Pancreas (tissue), 10 donors: ENCODE measurements at places on chromosomes 3 and 15. TPM values are rescaled to one million over a fixed set of nuclear protein-coding genes. Genes with fewer than 3 reads are reported as not detected.

Gene ARL6IP5
- 36.6 TPM for total RNA-seq

Gene IL17RB
- total RNA-seq, result 4.3 TPM

- no peak for DNase-seq
Observed at GRCh38 chr3:48275287-48276027, 34.6 kb downstream of the ZNF589 start.

DNA sequence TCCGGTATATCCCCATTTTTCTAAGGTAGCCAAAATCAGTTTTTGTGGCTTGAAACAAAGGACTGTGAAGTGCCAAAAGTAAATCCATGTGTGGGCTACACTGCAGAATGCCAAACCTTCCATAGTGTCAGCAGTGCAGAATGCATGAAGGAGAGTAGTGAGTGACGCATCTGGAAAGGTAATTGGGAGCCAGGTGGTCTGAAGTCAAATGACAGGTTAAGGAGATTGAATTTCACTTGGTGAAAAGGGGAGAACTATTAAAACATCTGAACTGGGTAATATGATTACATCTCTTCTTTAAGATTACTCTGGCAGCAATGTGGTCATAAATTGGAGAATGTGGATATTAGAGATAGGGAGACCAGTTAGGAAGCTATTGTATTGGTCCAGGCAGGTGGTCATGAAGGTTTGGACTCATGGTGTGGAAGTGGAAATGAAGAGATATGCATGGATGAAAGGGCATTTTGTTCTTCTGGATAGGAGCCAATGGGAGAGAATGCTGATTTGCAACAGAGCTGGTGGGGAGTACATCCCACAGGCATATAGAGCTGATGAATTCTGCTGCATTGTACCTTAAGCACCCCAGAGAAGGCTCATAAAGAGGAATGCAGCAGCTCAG lies 118.2 kb downstream of the ECT2 start:
- no peak for DNase-seq

- no peak for DNase-seq
Observed at GRCh38 chr3:32240159-32240545, 1.7 kb downstream of the CMTM8 start.

- DNase-seq, result no peak
Observed at GRCh38 chr3:42661593-42662022, 8.1 kb downstream of the ZBTB47 start.

Gene ITPKA
- 0.64 TPM for total RNA-seq

- DNase-seq, result no peak
Observed at GRCh38 chr15:67501177-67501835, 19.6 kb upstream of the C15orf61 start.

Gene CCR9
- not detected for total RNA-seq

DNA sequence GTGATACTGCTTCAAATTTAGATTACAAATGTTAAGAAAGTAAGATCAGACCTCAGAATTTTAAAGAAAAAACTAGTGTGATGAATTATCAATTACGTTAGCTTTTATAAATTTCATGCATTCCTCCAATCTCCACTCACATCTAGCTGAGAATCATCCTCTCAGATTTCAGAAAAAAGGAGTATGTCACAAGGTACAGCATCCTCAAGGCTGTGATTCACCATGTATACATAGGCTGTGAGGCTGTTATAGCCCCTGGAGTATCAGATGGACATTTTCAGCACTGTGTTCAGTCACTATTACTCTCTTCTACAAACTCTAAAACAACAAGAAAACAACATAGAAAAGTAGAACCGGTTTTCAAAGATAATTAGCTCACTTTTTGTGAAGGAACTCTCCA lies 214.4 kb downstream of the PCCB start:
- no peak for DNase-seq

DNA sequence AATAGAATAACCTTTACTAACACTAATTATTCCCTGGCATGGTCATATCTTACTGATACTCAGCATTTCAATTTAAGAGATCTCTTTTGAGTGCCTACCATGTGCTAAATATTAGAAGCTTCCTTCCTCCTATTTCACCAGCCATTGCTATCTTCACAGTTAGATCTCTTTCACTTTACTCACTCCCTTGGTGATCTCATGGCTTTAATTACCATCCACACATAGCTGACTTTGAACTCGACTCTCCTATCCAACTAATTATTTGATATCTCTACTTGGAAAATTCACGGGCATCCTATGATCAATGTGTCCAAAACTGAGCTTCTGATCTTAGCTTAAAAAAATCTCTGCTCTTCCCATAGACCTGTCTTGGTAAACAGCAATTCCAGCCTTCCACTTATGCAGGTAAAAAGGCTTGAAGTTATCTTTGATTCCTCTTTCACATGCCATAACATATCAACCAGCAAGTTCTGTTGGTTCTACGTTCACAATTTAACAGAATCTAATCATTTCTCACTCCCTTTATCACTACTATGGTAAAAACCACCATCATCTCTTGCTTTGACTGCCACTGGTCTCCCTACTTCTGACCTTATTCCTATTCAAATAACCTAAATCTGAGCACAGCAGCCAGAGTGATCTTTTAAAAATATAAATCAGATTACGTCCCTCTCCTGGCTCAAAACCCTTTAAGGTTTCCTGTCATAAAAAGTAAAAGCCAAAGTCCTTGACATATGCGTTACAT lies 41.8 kb downstream of the HLTF start:
- DNase-seq, result no peak

DNA sequence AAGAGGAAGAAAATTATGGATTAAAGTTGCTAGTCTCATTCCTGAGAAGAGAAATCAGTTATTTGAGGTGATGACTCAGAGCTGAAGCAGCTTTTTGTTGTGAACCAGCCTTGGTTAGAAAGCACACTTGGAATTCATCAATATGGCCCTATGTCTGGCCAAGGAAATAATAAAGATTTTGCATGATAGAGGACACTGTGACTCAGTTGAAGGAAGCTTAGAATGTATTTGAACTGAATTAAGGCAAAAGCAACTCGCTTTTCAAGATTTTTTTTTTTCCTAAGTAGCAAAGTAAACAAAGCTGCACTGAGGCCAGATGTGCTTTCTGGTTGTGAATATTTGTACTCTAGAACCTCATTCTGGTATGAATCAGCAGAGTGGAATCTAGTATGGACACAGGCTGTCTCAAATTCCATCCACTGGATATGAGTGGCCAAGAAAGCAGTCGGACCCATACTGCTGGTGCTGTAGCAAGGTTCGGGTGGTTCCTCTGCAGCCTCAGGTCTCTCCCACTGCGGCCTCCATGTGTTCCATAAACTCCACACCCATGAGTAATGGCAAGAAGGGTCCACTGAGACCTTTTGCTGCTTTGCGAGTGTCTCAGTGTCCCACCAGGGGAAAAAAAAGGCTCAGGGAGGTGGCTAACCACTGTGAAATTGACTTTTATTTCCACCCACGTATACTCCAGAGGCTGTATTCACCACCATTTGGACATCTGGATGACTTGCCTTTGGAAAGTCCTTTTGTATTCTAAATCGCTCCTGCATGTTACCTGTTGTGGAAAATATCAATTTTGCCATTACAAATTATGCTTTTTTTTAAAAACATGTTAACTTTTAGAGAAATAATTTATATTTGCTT lies 53.1 kb downstream of the TGFBR2 start:
- DNase-seq, result no peak

Gene PPARG
- total RNA-seq, result 2.6 TPM

DNA sequence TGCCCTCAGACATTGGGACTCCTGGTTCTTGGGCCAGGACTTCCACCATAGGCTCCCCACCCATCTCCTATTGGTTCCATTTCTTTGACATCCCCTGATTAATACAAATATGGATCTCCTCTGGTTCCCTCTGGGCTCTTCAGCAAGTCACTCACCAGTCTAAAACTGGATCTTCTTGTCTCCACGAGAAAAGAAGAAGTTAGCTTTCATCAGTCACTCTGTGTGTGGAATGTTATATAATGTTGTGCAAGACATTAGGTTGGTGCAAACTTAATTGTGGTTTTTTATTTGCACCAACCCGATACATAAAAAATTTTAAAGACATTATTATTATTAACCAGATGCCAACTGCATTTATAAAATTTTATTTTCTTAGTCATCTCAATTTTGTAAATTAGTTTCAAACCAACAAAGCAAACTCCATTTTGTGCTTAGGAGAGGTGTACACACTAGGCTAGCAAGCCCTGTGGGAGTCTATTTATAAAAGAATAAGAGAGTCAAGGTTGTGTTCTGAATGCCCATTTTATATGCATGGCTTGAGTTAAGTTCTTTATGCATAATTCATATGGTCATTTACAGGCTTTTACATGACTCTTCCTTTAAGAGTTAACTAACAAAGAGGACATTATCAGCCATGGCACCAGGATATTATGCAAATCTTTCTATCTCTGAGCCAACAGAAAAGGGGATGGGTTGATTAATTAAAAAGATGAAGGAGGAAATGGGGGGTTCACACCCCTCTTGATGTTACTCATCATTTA lies 35.1 kb upstream of the IL12A start:
- no peak for DNase-seq

GRCh38 chr3:124428372-124429128 lies 301.7 kb upstream of the UMPS start:
- no peak for DNase-seq

- DNase-seq, result no peak
Observed at GRCh38 chr3:9864200-9864927, 15.7 kb downstream of the CIDEC start.

Gene BTLA
- total RNA-seq, result not detected

DNA sequence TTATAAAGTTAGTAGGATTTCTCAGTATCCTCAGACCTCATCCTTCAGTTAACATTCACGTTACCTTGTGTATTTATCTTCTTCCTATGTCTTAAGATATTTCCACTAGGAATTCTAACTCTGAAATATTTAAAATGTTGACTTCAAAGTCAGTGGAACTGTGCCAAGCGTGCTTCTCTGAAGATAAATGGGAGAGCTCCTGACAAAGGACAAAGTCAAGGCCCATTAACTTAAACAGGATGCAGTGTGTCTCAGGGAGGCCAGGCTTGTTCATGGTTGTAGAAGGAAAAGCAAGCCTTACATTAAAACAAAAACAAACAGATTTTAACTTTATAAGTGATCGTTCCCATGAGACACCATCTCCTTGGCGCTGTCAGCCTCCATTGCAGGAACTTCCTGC lies 41.5 kb downstream of the ABHD17C start:
- DNase-seq, result no peak

DNA sequence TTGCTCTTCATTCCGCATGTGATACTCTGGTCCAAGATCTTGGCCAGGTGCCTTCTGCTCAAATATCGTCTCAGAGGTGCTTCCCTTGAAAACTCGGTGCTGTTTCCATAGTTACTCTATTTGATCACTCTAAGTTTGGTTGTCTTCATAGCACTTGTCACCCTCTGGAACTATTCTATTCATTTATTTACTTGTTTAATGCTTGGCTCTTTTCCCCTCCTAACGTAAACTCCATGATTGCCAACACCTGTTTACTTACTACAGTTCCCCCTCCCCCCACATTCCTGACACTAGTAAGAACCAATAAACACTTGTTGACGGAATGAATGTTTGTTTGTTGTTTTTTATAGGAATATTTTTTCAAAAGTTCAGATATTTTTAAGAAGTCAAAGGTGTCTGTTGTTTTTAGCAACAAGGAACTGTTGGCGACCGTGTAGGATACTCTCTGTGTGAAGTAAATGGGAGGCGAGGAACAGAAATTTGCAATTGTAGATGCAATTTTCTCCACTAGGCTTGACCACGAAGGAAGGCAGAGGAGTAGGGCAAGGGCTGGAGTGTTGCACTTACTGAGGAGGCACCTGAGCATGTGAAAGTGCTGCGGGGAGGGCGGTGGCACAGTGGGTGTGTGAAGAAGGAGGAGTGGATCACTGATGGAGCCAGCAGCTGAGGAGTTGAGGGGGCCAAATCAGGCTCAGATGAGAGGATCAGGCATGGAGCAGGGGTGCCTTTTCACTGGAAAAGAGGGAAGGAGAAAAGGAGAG lies 48.4 kb downstream of the MOBP start:
- no peak for DNase-seq

GRCh38 chr3:30512576-30512975 lies 93.8 kb upstream of the TGFBR2 start:
- no peak for DNase-seq

DNA sequence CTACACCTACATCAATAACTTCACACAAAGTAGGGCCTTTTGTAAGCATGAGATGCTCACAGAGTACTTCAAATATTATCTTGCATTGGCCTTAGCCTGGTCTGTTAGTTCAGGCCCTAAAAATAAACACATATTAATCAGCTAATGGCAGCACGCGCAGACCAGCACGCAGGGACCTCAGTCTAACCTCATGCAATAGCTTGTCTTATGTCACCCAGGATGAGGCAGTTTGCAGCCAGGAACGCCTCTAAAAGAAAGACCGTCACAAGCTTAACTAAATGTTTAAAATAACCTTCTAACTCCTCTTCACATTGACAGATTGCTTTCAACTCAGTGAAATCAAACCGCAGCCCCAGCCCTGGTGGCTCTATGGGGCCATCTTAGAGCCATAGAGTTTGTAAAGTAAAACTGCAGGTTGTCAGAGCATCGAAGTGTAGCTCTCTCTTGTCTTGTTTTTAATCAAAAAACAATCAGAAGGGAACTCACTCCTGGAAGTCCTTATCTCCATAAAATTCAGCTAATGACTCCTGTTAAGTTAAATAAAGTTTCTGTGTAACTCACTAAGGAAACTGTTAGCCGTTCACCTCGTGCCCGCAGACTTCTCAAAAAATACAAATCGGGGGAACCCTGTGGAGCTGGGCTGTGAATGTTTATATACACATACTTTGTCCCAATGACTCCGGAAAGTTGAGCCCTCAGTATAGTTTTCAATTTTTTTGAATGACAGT lies 212.6 kb downstream of the CDIN1 start:
- DNase-seq, result no peak

DNA sequence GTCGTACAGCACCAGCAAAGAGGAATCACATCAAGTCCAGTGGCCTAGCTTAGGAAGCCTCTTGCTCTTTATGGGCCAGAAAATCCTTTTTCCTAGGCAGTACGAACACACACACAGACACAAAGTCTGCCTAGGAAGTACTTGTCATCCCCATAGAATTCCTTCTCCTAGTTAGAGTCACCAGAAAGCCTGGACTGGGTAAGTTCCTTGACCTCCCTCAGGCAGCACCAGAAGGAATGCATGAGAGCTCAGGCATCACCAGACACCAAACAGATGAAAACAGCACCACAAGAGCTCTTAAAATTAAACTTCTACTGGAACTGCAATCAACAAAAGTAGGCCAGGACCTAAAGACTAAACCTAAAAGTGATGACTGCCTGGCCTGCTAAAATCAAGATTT lies 192.9 kb upstream of the CCDC54 start:
- DNase-seq, result no peak

Gene ZBED2
- not detected for total RNA-seq
